ENCODE measurements at places on chromosomes 3 and 15.

DNA sequence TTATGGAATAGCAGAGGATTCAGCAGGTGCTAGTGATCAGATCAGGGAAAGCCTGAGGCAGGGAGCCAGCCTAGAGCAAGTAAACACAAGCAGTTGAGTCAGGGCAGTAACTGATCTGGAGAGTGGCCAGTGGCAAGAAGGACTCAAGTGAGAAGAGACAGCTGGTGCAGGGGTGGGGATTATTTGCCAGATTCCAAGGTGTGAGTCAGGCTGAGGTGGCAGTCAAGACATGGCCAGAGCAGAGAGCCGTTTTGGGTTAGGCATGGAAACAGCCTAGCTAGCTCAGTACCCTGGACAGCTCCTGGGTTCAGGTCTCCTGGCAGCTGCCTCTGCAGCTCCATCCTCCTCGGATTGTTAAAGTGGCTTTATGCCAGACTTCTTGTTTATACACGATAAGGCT is 281.9 kb upstream of the ONECUT1 start:
- DNase-seq = no peak

- no peak for DNase-seq
These were observed 302.9 kb downstream of the SATB1 start for GRCh38 chr3:18122264-18122663.

GRCh38 chr3:15572138-15572537 is 29.2 kb downstream of the HACL1 start:
- DNase-seq = no peak

DNA sequence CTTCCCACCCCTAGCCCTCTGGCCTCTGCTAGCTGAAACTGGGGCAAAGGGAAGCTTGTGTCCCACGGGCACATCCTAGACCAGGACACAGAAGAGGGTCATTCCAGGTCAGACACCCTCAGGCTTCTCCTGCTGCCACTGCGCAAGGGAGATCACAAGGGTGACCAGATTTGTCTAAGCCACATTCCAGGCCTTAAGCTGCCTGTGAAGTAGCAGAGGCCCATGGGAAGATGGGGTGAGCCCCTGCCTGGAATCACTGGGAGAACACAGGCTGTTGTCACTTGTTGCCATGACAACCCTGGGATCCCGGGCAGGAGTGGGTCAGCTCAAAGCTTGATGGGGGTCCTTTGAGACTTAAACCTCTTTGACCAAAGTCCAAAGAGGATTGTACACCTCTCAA is 10.8 kb downstream of the STRA6 start:
- DNase-seq = no peak

DNA sequence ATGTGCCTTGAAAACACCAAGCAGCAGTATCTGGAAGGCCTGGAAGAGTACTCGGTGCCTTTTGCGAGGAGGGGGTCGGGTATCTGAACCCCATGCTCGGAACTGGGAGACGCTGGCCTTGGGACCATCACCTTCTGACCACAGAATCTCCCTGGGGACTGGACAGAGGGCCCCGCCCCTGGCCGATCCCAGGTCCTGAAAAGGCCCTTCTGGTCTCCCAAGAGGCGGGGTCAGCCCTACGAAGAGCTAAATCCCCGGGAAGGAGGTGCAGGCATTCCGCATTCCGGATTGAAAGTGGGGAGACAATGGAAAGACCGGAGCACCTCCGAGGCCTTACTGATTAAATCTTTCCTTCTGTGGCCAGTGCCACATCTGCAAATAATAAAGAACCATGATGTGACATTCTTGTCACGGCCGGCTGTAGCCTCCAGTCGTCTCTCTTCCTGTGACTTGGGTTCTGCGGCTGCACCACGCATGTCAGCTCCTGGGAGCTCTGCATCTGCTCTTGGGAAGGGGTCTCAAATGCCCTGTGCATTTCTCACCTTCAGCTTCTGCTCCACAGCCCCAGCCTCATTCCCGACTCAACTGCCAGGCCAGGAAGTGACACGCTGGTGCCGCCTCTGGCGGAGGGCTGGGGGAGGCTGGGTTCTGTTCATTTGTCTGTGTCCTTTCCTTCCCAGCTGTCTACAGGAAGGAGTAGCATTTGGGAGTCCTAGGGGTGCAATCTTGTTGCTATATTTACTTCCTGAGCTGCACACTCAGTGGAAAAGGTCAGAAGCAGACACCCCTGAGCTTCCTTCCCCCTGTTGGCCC is 173.5 kb downstream of the KLF13 start:
- DNase-seq = no peak

GRCh38 chr15:95979286-95979685 is 351.2 kb upstream of the NR2F2 start:
- no peak for DNase-seq

- no peak for DNase-seq
These were observed 848 bp upstream of the GOLGA8B start for GRCh38 chr15:34584330-34584668.

- DNase-seq = no peak
These were observed 89.9 kb downstream of the RBMS3 start for GRCh38 chr3:29370476-29371420.

DNA sequence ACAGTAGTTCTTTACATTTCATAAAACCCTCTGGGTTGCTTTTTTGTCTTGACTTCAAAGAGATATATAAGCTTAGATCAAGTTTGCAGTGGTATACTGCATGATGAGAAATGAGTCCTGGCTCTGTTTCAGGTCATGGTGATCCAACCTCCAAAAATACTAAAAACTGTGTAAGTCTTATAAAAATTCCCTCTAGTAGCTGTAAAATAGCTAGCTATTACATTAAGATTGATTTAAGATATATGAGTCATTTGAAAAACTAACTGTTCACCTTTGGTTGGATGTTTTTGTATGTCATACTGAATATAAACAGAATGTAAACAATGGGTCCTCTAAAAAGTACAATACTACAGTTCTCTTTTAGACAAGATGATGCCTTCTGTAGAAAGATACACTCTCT is 879.2 kb downstream of the ROBO1 start:
- no peak for DNase-seq

GRCh38 chr3:134838599-134838998 is 43.5 kb downstream of the EPHB1 start:
- no peak for DNase-seq

DNA sequence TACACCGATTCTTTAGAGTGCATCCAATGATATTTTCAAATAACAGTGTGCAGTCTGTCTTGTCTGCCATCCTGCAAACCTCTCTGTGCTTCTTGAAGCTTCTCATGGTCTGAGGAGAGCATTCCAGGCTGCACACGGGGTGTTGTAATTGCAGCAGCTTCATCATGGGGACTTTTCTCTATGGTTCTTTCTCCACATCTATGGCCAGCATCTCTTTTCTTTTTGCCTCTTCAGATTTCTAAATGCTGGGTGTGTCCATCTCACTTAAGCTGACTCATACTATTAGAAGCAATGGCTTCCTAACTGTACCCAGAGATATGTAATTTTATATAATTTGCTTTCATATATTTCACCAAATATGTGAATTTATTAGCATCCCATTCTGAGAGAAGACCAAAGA is 63.8 kb upstream of the EPHB3 start:
- no peak for DNase-seq

DNA sequence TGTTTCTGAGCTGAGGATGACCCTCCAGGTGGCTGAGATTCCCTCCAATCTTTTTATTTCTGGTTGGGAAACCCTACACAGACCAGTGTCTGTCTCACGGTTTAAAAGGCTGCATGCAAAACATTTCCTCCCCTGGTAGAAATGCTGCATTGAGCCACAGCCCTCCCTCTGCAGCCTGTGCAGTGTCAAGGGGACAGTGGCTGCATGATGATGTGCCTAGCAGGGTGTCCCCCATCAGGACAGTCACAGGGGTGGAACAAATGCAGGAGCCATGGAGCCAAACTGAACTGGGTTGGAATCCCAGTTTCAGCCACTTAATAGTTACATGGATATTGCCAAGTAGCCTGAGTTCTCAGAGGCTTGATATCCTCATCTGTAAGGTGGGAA is 147.9 kb upstream of the CTDSPL start:
- no peak for DNase-seq

DNA sequence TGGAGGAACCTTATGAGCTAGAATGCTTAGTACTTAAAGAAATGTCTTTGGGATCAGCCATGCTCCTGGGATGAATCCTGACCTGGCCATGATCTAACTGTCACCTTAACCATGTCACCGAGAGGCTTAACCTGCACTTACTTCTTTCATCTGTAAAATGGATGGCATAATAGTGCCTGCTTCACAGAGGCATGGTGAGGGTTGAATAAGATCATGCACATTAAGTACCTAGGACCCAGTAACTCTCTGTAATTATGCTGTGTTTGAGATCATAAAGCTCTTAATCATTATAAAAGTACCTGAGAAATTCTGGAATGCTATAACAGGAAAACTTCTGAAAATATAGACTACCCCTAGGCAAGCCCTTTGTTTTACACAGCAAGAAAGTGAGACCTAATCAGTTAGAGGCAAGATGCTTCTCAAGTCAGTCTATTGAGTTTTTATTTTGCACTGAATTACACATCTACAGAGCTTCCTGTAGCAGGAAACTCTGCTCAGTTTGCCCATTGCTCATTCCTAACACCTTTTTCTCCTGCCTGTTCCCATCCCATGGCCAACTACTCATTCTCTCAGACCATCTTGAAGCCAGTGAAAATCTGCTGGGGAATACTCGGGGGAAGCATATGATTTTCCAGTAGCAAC is 1015.5 kb upstream of the CFAP20DC start:
- DNase-seq = no peak

- DNase-seq = no peak
These were observed 51.1 kb downstream of the MAP2K5 start for GRCh38 chr15:67593562-67593961.

GRCh38 chr3:48504051-48504946 is at the start of gene SHISA5:
Gene SHISA5, minus strand, starts transcription at chr3:48504174. Its CDS starts 80 bp downstream, at chr3:48504094.
- DNase-seq = peak; percentile 35

- no peak for DNase-seq
These were observed 281.9 kb downstream of the TLE3 start for GRCh38 chr15:69815793-69816192.

DNA sequence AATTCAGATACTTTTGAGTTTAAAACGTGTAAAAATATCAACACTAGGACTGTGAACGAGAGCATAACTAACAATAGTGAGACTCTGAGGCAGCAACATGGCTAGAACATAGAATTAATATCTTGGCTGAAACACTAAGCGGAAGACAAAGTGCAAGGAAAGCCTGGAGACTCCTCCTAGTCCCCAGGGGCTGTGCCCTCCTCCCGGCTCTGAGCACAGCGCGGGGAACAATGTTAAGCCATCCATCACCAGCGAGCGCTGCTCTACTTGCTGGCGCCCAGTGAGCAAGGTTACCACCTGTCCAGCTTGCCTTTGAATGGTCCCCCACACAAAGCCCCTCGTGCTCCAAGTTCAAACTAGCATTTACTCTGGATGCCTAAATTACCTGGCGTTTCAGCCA is 436.9 kb downstream of the FOXP1 start:
- DNase-seq = no peak

- DNase-seq = no peak
These were observed 15.1 kb downstream of the CXCR6 start for GRCh38 chr3:45958321-45958791.

DNA sequence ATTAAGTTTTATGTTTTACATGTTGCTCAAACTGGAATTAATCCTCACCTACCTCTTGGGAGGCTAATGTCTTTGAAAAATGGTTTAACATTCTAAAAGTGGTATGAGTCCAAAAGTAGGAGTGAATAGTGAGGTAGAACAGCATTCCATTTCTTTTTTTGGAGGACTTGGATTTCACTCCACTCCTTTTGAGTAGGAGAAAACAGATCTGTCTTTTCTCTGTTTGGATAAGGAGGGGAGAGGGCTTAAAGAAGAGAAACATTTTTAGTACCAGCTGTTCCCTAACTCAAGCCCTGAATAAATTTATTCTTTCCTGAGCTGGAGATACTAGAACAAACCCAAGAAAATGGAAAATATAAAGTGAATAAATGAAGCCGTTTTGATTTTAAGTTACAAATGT is 687.9 kb downstream of the MECOM start:
- no peak for DNase-seq

DNA sequence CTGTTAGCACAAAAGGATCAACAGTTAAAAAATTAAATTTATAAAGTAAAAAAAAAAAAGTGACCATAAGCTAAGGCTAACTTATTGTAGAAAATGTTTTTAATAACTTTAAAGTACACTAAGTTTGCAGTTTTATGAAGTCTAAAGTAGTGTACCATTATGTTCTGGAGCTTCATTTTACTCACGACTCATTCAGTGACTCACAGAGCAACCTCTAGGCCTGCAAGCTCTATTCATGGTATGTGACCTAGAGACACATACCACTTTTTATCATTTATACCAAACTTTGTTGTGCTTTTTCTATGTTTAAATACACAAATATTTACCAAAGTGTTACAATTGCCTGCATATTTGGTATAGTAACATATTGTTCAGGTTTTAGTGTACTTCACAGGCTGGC is 1552.3 kb downstream of the OTOL1 start:
- DNase-seq = no peak

DNA sequence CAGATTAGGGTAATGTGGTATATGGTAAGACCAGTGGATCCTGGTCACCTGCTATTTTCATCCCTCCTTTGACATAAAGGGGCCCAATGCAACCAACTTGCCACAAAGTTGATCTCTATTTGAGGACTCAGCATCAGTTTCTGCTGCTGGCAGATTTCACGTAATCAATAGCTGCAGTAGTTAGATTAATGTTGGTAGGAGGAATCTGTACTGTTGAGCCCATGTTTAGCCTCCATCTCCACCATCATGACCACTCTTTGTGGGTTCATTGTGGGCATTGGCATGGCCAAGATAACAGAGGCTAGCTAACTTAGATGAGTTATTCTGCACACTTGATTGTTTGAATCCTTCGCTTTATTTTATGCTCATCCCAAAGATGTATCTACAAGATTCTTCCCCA is 29.9 kb downstream of the CGGBP1 start:
- no peak for DNase-seq

GRCh38 chr15:31328428-31328968 is 1.9 kb downstream of the KLF13 start:
- DNase-seq = peak; percentile 77

DNA sequence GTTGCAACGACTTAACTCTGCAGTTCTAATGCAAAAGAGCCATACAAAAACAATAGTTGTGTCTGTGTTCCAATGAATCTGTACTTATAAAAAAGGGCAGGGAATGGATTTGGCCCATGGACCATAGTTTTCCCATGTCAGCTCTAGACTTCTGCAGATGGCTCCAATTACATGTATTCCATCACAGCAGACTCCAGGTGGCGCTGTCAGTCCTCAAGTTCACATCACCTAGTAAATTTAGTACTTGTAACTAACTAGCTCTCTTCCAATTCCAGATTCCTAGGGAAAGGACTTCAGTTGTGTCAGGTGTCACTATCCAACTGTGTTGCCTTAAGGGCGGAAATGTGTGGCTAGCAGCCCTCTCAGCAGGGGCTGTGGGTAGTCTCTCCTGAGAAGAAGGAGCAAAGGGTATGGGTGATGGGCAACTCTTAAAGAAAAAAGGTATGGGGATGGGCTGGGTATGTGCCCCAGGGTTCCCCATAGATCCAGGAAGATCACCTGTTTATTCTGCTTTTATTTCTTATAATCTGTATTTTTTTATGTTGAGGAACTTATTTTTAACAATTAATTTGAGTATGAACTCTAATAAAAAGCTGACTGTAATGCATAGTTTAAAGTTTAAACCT is 36.2 kb downstream of the BBS4 start:
- peak; percentile 40 for DNase-seq
